ENCODE measurements at places on chromosomes 1 and 21. TPM values are rescaled to one million over a fixed set of nuclear protein-coding genes. Genes with fewer than 3 reads are reported as not detected.
A peak's percentile ranks its signal among the peaks of the same experiment; 100 is the strongest.

- H3K27ac ChIP-seq = peak overlapping the region; percentile 91
Observed at GRCh38 chr1:7783178-7783711, 846 bp upstream of the PER3 start.

Gene OR14K1
- polyA plus RNA-seq = not detected

- H3K36me3 ChIP-seq = no peaks in the 10 kb centered on the region
- H3K27me3 ChIP-seq = no peaks in the 10 kb centered on the region
- peaks cover 35% of the 10 kb centered on the region for H3K4me1 ChIP-seq
- H3K27ac ChIP-seq = peak overlapping the region; percentile 76
- DNase-seq = no peak
Observed at GRCh38 chr1:8002921-8003320, 23.2 kb downstream of the ERRFI1 start.

DNA sequence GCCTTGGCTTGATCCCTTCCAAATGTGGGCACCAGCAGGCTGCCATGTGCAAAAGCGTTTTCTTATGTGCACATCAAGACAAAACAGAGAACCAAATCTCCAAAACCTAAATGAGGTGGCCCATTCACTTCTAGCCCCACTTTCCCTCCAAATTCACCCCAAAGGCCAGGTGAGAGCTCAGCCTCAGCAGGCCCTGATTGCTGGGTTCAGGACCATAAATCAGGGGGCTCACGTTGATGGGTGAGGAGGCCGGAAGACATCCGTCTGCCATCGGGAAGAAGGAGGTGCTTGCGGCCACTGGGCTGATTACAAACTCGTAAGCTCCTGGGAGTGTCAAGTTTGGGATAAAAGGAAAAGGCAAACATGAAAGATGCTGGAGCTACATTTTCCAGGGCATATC, 86.7 kb upstream of the CLDN14 start:
- no peaks in the 10 kb centered on the region for H3K4me1 ChIP-seq
- no peaks in the 10 kb centered on the region for H3K36me3 ChIP-seq
- DNase-seq = no peak
- no peak overlapping the region for H3K4me3 ChIP-seq
- H3K27me3 ChIP-seq = no peaks in the 10 kb centered on the region
- no peak overlapping the region for H3K27ac ChIP-seq

GRCh38 chr1:40710581-40711315, 19.2 kb downstream of the NFYC start:
- DNase-seq = peak; percentile 28
- H3K36me3 ChIP-seq = no peaks in the 10 kb centered on the region
- H3K4me1 ChIP-seq = peaks cover 26% of the 10 kb centered on the region
- peak overlapping the region; percentile 44 for H3K27ac ChIP-seq
- H3K4me3 ChIP-seq = no peak overlapping the region
- no peaks in the 10 kb centered on the region for H3K27me3 ChIP-seq

- no peaks in the 10 kb centered on the region for H3K36me3 ChIP-seq
- no peak for DNase-seq
- no peak overlapping the region for H3K27ac ChIP-seq
- H3K4me1 ChIP-seq = no peaks in the 10 kb centered on the region
- no peak overlapping the region for H3K4me3 ChIP-seq
Observed at GRCh38 chr21:14615359-14615974, 69.4 kb upstream of the SAMSN1 start.

Gene SMIM11
- polyA plus RNA-seq = 9.1 TPM

- DNase-seq = no peak
- no peaks in the 10 kb centered on the region for H3K36me3 ChIP-seq
- H3K4me1 ChIP-seq = no peaks in the 10 kb centered on the region
- no peaks in the 10 kb centered on the region for H3K27me3 ChIP-seq
- no peak overlapping the region for H3K4me3 ChIP-seq
Observed at GRCh38 chr1:216566641-216567205, 143.5 kb upstream of the USH2A start.

Gene CD48
- 6.1 TPM for polyA plus RNA-seq

Gene TMOD4
- 2.1 TPM for polyA plus RNA-seq

DNA sequence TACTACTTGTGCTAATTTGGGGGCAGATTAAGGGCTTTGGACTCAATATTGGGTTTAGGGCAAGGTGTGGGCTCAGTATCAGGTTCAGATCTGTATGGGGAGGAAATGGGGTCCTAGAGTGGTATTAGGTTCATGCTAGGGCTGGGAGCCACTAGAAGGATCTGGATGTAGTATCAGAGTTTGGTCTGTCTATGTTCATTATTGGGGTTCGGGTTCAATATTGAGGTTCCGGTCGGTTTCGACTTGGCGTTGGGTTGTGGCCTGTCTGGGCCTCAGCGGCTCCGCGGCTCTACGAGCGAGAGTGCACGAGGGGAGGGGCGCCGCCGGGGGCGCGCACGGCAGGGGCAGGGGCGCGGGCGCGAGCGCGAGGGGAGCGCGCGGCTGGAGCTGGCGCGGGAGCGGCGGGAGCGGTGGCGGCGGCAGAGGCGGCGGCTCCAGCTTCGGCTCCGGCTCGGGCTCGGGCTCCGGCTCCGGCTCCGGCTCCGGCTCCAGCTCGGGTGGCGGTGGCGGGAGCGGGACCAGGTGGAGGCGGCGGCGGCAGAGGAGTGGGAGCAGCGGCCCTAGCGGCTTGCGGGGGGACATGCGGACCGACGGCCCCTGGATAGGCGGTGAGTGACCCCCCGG, at the start of gene PTPRF:
Gene PTPRF (plus strand): TSS at position 401 of the 624 bp plus-strand sequence. CDS start 14,193 bp downstream, outside the sequence.
- DNase-seq = peak; percentile 67
- H3K4me3 ChIP-seq = peak within 1 kb of the TSS; percentile 61
- H3K36me3 ChIP-seq = no peaks in the 10 kb centered on the region
- H3K4me1 ChIP-seq = peaks cover 7% of the 10 kb centered on the region

DNA sequence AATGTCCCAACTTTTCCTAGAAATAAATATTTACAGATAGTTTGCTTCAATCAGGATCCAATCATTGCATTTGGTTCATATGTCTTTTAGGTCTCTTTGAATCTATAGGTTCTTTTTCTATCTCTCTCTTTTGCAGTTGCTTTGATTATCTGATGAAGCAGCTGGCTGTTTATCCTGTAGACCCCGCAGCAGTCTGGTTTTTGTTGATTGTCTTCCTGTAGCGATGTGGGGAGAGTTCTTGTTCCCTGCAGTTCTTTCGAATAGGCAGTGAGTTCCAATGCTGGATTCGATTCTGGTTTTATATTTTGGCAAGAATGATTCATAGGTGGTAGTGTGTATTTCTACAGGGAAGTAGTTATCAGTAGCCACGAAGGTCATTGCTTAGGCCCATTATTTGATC, 7.4 kb upstream of the MIXL1 start:
- no peak overlapping the region for H3K4me3 ChIP-seq
- no peaks in the 10 kb centered on the region for H3K27me3 ChIP-seq
- H3K4me1 ChIP-seq = no peaks in the 10 kb centered on the region
- no peak for DNase-seq

Gene ROR1
- 4.6 TPM for polyA plus RNA-seq

GRCh38 chr1:117318011-117318410, 49.2 kb upstream of the MAN1A2 start:
- no peak overlapping the region for H3K4me3 ChIP-seq
- no peaks in the 10 kb centered on the region for H3K36me3 ChIP-seq
- DNase-seq = no peak
- no peaks in the 10 kb centered on the region for H3K27me3 ChIP-seq
- H3K4me1 ChIP-seq = peaks cover 11% of the 10 kb centered on the region
- no peak overlapping the region for H3K27ac ChIP-seq

Gene F13B
- polyA plus RNA-seq = 0.70 TPM

DNA sequence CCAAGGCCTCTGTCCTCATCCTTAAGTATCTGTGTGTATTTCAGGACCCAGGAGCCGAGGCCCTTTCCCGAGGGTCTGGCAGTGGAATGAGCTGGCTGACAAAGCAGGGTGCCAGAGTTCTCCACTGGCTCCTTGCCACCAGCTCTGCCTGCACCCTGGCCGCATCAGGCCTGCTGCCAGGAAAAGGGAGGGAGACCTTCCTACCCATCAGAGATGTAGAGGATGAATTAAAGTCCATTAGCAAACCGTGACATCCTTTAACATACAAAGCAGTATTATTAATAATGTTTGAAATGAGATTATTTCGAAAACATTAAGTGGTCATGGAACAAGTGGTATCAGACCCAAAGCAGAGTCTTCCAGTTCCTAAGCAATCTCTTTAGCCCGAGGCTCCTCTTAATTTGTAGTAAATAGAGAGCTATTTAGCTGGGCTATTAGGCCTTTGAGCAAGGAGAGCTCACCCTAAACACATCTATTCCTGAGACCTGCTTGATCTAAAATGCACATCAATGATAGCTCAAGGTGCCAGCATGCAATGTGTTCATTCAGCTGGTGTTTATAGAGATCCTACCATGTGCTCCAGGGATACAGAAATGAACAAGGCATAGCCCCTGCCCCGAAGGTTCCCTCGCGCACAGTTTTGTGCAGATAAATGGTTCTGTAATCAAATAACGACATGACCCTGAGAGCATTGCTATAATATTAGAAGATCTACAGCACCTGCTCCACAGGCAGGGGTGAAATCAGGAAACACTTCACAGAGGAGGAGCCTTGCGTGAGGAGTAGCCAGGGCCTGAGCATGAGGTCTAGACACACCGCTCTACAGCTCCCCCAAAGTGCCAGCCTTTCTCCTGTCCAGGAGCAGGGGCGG, 44.0 kb downstream of the FAM163A start:
- no peaks in the 10 kb centered on the region for H3K27me3 ChIP-seq
- H3K27ac ChIP-seq = no peak overlapping the region
- no peak overlapping the region for H3K4me3 ChIP-seq
- H3K4me1 ChIP-seq = no peaks in the 10 kb centered on the region
- H3K36me3 ChIP-seq = no peaks in the 10 kb centered on the region

DNA sequence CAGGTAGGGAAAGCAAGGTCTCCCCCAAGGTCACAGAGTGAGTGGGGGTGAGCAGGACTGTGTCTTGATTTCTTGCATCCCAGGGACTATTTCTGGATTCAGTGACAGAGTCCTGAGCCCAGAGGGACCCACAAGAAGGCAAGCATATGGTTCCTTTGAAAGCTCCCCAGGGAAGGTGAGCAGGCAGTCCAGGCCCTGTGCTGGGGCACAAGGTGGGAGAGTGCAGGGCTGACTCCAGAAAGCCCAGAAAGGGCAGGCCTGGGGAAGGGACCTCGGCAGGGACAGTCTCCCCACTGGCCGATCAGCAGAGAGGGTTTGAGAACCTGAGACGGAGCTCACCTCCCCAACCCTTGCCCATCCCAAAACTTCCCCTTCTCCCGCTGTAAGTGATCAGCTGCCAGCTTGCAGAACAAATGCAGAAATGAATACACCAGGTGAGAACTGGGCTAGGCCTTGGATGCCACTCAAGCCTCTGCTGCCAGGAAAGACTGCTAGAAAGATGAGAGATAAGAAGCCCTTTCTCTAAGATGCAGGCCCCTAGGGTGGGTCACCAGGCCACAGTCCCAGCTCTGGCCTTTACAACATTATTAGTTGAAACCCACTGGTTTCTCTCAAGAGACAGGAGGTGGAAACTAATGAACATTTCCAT, 121.0 kb downstream of the GLIS1 start:
- no peaks in the 10 kb centered on the region for H3K27me3 ChIP-seq
- no peaks in the 10 kb centered on the region for H3K4me1 ChIP-seq
- no peaks in the 10 kb centered on the region for H3K36me3 ChIP-seq
- H3K4me3 ChIP-seq = no peak overlapping the region
- no peak overlapping the region for H3K27ac ChIP-seq

Gene VSIG8
- polyA plus RNA-seq = not detected

GRCh38 chr1:36087233-36088123, 1.2 kb upstream of the ADPRS start:
- DNase-seq = no peak
- H3K4me3 ChIP-seq = no peak overlapping the region
- peaks cover 15% of the 10 kb centered on the region for H3K4me1 ChIP-seq
- no peaks in the 10 kb centered on the region for H3K27me3 ChIP-seq

DNA sequence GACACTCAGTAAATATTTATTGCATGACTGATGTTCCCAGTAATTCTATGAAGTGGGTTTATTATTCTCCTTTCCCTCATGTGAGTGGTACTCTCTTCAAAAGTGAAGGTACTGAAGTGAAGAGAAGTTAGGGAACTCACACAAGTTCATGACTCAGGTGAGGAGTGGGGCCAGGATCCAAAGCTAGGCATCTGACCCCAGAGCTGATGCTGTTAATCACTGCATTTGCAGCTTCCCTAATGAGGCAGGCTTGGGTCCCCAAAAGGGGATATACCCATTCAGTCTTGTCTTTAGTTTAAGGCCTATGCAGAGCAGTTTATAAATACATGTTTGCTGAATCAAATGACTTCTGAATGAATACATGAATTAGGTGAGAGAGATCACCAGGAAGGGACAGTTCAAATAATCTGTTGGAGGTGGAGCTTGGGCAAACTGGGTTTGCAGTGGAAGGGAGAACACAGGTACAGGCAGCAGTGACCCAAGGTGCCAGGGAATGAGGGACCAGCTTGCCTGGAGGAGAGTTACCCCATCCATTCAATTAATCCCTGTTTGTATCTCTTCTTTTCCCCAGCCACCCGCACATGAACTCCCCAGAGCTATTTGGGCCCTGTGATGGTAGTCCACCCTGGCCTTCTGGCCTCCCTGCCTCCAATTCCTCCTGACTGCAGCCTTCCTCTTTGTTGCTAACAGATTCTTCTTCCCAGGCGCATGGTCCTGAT, 2.0 kb downstream of the CD58 start:
- no peaks in the 10 kb centered on the region for H3K36me3 ChIP-seq
- H3K27ac ChIP-seq = no peak overlapping the region
- DNase-seq = no peak
- H3K4me3 ChIP-seq = no peak overlapping the region

GRCh38 chr1:165073185-165074007, 283.1 kb downstream of the LMX1A start:
- H3K27ac ChIP-seq = no peak overlapping the region
- no peaks in the 10 kb centered on the region for H3K27me3 ChIP-seq
- no peaks in the 10 kb centered on the region for H3K4me1 ChIP-seq
- H3K36me3 ChIP-seq = no peaks in the 10 kb centered on the region
- DNase-seq = no peak

DNA sequence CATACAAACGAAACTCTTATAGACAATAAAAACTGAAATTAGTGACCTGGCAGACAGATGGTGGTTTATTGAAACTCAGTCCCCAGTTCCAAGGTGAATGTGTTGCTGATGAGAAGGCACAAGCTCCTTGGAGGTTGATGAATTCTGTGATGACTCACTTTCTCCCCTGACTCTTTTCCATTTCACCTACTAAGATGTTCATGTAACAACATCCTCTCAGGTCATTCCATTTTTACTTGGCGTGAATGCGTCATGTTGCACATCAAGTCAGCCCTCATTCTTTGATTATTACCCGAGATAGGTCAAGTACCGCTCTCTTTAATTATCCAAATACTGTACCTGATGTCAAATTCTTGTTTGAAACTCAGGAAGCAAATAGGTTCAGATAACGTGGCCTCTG, 10.1 kb upstream of the IL10RB start:
- DNase-seq = no peak
- peaks cover 3% of the 10 kb centered on the region for H3K4me1 ChIP-seq
- no peak overlapping the region for H3K4me3 ChIP-seq
- no peak overlapping the region for H3K27ac ChIP-seq
- no peaks in the 10 kb centered on the region for H3K36me3 ChIP-seq
